ENCODE measurements at places on chromosomes 6 and 20.

- DNase-seq: no peak
Observed at GRCh38 chr6:121333196-121333595, 1.1 kb downstream of the TBC1D32 start.

- no peak for DNase-seq
Observed at GRCh38 chr6:85006362-85006761, 242.0 kb upstream of the TBX18 start.

GRCh38 chr6:79269877-79270276 lies 35.4 kb upstream of the HMGN3 start:
- DNase-seq: no peak

DNA sequence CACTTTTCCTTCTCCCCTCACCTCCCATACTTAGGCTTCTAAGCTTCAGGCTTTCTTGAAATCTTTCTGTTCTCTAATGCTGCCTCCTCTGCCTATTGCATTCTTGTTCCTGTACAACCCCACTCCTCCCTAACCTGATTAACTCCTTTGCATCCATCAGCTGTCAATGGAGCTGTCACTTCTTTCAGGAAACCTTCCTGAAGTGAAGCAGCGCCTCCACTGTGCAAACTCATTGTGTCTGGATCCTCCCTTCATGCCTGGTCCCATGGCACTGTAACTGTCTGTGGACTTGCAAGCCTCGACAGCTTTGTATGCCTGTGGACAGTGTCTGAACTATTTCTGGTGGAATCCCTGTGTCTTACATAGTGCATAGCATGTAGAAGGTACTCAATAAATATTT lies 185.0 kb downstream of the HS3ST5 start:
- no peak for DNase-seq

DNA sequence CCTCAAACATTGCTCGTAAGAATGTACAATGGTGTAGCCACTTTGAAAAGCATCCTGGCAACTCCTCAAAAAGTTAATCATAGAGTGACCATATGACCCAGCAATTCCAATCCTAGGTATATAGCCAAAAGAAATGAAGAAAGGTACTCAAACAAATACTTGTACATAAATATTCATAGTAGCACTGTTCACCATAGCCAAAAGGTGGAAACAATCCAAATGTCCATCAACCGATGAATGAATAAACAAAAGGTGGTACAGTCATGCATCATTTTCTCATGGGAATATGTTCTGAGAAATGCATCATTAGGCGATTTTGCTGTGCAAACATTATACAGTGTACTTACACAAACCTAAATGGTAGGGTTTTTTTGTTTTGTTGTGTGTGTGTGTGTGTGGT lies 74.4 kb upstream of the TBC1D7 start:
- DNase-seq: no peak

DNA sequence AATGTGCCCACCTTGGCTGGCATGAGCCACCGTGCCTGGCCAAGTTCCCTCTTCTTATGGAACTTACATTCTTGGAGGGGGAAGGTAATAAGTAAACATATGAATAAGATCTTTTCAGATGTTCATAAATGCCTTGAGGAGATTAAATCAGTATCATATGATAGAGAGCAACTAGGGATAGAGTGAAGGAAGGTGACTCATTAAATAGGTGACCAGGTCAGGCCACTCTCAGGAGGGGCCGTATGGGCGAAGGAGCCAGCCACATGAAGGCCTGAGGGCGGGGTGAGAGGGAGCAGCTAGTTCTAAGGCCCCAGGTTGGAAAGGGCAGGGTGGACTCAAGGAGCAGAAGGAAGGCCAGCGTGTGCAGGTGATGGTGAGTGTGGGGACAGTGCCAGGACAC lies 91.1 kb downstream of the UST start:
- DNase-seq: no peak

GRCh38 chr6:155084431-155085123 lies 89.5 kb downstream of the TIAM2 start:
- DNase-seq: no peak

DNA sequence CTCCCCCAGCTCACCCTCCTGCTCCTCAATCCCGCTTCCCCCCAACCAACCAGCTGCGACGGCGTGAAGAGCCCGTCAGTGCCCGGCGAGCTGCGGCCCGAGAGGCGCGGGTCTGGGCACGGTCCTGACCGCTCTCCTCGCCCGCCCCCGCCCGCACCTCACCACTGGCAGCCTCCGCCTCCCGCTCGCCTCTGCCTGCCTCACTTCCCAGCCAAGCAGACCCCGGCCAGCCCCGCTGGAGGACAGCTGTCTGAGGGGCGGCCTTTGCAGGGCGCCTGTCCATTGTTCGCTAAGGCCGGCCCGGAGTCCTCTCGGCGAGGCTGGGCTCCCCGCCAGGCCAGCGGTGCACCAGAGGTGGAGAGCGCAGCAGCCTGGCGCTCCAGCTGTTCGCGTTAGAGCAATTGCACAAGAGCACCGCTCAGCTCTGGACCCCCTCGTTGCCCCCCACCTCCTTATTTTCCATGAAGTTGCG lies 1.3 kb downstream of the SOBP start:
- DNase-seq: no peak

DNA sequence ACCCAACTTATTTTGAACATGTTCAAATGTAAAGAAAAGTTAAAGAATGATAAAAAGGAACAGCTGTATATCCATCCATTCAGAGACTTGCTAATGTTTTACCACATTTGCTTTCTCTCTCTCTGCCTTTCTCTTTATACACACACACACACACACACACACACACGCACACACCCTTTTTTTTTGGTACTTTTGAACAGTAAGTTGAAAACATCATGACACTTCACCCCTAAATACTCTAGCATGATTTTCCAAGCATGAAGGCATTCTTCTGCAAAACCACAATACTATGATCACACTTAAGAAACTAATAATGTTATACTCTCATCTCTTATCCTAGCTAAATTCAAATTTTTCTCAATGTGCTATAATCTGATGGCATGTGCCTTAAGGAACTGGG lies 192.3 kb downstream of the UTRN start:
- no peak for DNase-seq

DNA sequence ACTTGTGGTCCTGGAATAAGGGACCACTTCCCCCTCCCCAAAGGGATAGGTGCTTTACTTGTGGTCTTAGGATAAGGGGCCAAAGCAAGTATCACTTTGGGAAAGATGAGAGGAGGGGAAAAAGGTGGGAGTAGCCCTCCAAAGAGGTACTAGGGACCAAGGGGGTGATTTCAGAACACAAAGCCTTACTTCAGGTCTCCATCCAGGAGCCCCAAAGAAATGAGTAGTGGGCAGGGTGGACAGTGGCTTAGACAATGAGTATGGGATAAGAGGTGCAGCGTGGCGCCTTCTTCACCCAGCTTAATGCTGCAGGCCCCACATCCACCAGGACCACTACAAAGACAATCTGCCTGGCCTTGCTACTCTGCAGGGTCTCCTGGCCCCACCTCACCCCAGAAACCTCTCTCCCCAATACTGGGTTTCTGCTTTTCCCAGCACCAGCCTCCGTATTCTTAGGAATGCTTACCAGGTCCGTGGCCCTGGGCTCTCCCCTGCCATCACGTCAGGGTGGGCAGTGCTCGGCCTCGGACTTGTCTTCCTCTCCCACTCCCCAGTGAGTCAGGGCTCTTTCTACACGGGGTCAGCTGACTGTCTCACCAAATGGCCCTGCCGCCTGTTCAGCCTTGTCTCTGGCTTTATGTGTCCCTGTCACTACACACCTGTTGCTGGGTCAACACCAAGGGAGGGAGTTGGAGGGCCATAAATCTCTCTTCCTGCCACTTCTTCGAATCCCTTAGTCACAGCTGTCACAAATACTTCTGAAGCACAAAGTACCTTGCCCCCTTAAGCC lies 3.1 kb downstream of the NNAT start:
- DNase-seq: no peak

- no peak for DNase-seq
Observed at GRCh38 chr20:37382482-37383120, 36.7 kb downstream of the SRC start.

- DNase-seq: no peak
Observed at GRCh38 chr6:166005944-166006899, 161.4 kb downstream of the TBXT start.

DNA sequence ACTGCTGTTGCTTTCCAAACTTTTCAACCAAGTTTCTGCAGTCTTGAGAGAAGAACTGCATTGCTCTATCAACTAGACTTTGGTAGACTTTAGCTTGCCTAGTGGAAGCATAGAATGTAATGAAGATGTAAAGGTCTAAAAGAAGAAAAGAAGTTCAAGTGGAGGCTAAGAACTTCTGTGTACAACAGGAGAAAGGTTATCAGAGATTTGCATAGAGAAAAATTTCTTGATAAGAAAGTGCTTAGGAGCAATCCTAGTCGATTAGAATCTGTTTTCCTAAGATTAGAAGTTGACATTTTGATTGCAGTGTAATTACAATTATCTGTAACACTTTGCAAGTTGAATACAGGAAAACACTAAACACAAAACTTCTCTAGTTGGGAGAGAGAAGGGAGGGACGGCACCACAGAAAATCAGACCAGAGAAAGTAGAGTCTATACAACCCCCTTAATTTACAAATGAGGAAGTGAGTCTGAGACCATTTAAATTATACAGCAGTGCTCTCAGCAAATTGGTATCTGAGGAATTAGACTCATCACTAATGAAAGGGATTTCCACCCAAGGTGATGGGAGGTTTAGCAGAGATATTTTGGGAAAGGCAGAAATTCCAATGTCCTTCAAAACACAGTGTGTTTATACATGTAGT lies 194.3 kb upstream of the MARCKS start:
- no peak for DNase-seq

DNA sequence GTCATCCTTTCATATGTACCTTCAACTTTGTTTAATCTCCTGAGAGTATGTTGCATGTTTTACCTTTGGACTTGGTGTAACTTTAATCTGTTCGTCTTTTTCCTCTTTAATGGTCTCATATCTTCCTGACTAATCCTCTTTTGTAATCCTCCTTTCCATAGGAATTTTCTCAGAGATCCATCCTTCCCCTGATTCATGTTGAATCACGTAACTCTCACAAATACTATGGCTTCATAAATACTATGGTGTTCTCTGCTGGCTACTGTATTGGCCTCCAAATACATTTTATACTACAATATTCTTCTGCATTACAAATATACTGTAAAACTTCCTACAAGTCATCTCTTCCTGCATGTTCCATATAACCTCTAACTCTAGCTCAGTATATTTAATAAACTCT lies 317.7 kb upstream of the ADGRB3 start:
- DNase-seq: no peak

- peak; percentile 30 for DNase-seq
Observed at GRCh38 chr6:36526066-36526465, 21.2 kb downstream of the STK38 start.

DNA sequence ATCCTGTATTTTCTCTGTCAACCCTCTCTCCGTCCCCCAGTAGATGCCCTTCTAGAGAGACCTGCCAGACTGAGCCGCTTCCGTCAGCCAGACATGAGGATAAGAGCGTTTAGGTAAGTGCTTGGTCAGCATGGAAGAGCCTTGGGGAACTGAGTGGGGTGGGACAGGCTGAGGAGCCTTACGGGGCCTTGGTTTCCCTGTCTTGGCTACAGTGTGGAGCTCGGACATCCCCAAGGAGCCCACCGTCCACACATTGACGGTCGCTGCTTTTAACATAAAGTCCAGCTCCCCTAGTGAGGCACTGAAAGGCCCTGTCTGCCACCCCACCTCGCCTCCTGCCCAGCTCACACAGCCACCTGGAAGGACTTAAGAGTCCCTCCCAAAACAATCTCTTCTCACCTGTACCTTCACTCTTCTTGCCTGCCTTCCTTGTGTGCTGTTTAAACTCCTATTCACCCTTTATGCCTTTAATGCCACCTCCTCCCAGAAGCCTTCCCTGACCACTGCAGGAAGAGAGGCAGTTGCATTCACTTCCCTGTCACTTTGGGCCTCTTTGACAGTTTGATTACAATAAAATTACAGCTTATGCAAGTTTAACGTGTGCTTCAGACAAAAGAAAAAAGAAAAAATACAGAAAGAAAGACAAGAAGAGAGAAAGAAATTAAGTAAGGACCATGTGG lies 42.3 kb downstream of the PDYN start:
- no peak for DNase-seq

- no peak for DNase-seq
Observed at GRCh38 chr20:9985281-9985680, 49.5 kb upstream of the ANKEF1 start.

- no peak for DNase-seq
Observed at GRCh38 chr6:143333081-143333480, 117.4 kb downstream of the ADAT2 start.

GRCh38 chr20:36385503-36385902 lies 79.4 kb downstream of the DLGAP4 start:
- no peak for DNase-seq

- DNase-seq: no peak
Observed at GRCh38 chr6:117549611-117550010, 52.7 kb downstream of the GOPC start.

DNA sequence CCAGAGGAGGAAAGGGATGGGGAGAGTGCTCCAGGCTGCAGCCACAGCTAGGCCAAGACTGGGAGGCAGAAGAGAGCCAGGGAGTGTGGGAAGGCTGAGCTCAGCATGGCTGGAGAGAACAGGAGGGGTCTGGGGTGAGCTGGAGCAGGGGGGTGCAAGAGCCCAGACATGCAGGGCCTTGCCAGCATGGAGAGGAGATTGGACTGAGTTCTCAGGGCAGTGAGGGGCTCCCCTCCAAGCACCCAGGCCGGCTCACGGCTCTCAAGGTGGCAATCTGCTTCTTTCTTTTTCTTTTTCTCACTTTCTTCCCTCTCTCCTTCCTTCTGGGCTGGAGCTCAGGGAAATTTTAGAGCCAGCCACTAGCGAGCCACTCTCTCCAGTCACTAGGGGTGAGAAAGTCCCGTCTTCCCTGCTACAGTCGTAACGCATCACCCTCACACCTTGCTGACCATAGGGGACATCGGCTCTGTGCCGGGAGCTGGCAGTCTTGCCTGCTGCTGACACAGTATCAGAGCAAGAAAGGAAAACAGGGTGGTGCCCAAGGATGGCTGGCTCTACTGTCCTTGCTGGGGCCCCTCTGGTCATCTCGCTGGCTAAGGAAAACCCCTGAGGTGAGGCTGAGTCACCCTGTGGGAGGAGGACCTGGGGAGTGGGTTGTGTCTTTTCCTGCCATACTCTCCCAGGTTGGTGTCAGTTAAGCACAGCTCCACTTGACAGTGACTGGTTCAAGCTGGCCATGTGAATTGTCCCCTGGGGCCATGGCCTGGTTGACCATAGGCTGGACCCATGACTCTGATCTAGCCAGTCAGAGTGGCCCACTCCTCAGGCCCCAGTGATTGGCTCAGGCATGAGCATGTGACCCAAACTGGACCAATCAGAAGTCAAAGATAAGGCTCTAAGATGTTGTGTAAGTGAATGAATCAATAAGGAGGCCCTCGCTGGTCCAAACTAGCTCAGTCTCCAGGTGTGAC lies 135.1 kb upstream of the PMEPA1 start:
- DNase-seq: no peak

- no peak for DNase-seq
Observed at GRCh38 chr20:19275038-19275629, 62.7 kb downstream of the SLC24A3 start.

GRCh38 chr6:120303527-120303926 lies 954.0 kb upstream of the MAN1A1 start:
- DNase-seq: no peak

DNA sequence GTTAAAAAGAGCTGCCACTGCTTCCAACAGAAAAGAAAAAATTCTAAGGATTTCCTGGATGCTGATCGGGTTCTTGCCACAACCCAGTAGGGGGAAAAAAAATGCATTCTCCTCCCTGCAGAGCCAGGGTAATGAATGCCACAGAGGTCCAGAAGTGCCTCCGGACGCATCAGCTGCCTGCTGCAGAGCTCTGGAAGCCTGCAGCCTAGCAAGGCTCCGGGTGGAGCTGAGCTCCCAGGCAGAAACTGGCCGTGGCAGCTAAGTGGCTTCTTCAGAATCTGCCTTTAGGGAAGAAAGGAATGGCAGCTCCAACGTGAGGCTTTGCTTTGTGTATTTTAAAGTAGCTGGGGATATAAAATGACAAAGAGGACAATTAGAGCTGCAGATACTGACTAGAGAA lies 155.0 kb downstream of the CFAP61 start:
- DNase-seq: no peak
